ENCODE measurements at places on chromosomes 12 and 14.

GRCh38 chr12:25768151-25768550, 190.3 kb upstream of the RASSF8 start:
- no peak for DNase-seq

DNA sequence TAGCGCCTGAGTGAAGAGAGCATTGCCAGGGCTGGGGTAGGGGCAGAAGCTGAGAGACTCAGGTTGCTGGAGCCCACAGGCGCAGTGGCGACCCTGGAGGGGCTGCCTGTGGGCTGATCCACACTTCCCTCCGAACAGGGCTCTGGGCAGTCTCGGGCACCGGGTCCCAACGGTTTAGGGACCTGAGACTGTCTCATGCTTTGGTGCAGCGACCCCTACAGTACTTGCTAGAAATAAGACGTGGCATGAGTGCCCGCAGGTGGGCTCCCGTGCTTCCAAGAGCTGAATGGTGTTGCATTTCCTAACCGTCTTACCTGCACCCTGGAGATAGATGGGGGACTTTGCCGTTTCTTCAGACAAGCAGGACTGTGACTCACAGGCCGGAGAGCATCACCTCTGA, 57.4 kb downstream of the AACS start:
- no peak for DNase-seq

DNA sequence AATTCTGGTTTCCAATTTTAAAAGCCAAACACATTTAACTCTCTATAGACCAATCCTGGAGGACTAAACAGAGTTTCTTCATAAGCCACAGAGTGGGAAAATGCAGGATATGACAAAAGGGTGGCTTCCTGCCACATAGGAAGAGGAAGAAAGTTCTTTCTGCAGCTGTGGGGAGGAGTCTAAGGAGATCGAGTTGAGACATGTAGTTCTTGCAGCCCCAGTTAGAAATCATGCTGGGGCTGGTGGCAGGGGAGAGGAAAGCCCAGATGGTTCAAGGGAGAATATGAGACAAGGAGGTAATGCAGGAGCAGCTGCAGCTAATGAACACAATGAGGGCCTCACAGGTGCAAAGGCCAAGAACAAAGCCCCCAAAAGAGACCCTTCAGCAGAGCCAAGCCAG, 85.0 kb upstream of the ARID2 start:
- peak; percentile 10 for DNase-seq

DNA sequence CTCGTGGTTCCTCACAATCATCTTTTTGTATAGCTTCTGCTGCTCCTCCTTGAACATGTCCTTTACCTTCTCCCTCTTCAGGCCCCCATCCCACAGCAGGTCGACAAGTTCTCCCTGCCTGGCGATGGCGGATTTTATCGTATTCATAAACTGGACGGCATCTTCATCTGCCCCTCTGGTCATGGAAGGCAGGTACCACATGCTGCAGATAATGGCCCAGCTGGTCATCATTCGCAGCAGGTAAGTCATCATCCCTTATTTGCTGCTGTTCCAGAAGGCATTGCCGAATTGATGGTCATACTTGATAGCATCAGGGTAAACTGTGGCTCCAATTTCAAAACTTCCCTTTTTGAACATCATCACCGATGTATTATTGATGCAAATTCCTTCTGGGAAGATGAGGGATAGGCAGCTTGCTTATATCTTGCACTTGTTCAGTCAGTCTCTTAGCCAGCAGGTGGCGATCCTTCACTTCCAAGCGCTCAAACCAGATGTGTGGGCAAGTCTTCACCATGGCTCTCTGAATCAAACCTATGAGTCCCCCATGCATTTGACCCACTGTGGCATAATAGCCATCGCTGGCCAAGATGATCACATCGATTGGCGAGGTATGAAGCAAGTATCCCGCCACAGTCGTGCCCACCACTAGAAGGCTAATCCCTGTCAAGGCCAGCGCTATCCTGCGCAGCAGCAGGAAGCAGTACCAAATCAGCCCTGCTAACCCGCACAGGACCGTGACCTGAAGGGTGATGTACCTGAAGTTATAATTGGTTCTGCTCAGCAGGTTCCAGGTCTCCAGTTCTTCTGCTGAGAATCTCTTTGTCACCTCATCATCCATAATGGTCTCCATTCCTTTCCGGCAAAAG, 381.5 kb upstream of the STXBP6 start:
- DNase-seq: peak; percentile 11

DNA sequence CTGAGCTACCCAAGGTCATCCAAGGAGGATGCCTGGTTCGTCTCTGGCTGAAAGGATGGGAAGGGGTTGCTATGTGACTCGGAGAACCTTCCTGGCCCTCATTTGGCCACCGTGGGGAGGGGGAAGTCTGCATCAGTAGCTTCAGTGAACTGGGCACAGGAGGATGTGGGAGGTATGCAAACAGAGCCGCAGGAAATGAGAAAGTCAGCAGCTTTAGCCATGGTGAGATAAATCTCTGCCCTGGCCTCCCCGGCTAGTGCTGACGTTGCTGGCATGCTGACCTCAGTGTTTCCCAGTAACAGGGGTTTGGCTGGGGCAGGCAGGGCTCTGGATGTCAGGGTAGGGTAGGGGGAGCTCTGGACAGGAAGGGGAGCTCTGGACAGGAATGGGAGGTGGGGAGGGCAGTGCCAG, 2.3 kb upstream of the CEBPE start:
- DNase-seq: no peak
